ENCODE measurements at places on chromosomes 16 and 17. TPM values are rescaled to one million over a fixed set of nuclear protein-coding genes. Genes with fewer than 3 reads are reported as not detected.

Gene MYOCD
- not detected for total RNA-seq

Gene CACNG5
- not detected for total RNA-seq

Gene TRIM72
- total RNA-seq, result not detected

Gene C1QBP
- total RNA-seq, result 314 TPM

Gene NAE1
- 112 TPM for total RNA-seq

Gene TNFRSF12A
- total RNA-seq, result 4.9 TPM

Gene ZG16
- total RNA-seq, result not detected

Gene CA7
- total RNA-seq, result not detected

Gene KRTAP4-5
- not detected for total RNA-seq

Gene ITGAX
- 0.52 TPM for total RNA-seq

Gene GPR139
- total RNA-seq, result not detected

All from Karpas-422 (cell line).